ENCODE measurements at places on chromosomes 7 and 10. TPM values are rescaled to one million over a fixed set of nuclear protein-coding genes. Genes with fewer than 3 reads are reported as not detected.

DNA sequence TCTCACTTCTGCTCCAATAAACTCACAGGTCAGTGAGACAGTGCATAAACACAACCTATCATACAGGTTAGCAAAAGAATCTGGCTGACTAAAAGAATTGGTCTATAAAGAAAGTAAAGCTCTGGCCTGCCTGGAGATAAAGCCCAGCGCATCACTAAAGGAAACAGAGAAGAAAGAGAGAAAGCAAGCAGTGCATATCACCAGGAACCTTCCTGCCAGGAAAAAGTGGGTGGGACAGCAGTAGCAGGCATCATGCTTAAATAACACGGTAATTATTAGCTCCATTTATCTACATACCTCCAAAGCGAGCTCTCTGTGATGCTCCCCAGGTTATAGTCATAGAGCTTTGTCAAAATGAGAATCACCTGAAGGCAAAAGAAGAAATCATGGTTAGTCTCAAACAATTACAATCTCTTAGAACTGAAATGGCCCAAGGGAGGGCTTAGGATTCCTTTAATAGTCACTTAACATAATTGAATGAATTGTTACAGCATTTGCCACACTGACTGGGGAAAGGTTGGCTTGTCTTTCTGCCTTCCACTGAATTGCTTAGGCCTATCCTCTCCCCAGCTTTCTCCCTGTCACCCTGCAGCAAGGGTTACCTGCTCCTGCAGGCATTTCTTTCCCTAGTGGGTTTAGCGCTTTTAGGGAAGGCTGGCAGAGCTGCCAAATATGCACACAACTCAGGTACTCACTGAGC lies 208.1 kb downstream of the SORCS1 start:
- DNase-seq = no peak

DNA sequence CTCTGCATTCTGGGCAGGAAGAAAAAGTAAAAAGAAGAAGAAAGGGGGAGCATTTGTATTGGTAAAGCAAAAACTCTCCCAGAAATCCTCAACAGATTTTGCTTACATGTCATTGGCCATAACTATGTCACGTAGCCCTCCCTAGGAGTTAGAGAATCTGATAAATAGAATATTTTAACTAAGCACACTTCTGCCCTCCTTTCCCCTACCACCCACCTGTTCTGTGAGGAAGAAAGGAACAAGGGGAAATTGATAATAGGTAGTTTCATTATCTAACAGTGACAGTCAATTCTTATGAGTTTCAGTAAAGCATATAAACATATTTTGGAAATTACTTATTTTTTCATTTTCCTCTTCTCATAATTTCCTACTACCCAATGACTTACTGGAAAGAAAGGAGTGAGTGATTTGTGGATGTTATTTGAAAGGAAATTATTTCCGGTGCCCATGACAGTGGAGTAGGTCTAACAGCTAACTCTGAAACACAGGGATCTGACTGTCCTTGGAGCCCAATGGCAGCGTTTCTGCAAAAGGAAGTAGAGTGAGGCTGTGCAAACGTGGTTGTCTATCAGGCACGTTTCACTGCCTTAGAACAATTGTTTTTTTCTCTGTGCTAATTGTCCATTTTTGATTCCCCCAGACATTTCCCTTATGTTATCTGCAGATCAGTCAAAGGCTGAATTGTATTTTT lies 128.6 kb upstream of the MDFIC start:
- DNase-seq = no peak

- no peak for DNase-seq
These were observed 15.0 kb upstream of the BNIP3 start for GRCh38 chr10:131996466-131997365.

GRCh38 chr10:95729323-95730055 lies 26.5 kb upstream of the ENTPD1 start:
- no peak for DNase-seq

DNA sequence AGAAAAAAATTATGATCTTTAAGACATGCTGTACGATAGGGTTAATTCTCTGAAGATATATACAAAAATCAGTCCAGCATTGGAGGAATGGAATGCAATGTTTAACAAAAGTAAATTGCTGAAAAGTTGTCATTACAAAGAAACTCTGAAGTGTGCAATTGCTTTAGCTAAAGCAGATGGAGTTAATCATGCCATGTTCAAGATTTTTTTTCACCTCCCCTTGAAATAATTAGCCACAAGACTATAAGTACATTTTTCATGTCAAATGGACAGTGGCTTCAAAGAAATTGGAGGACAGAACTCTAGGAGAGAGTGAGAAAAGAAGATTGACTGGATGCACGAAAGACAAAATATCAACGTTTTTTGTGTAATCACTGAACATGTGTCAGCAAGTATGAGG lies 63.1 kb upstream of the MEOX2 start:
- no peak for DNase-seq

- no peak for DNase-seq
These were observed 107.4 kb downstream of the STRA8 start for GRCh38 chr7:135341049-135341448.

DNA sequence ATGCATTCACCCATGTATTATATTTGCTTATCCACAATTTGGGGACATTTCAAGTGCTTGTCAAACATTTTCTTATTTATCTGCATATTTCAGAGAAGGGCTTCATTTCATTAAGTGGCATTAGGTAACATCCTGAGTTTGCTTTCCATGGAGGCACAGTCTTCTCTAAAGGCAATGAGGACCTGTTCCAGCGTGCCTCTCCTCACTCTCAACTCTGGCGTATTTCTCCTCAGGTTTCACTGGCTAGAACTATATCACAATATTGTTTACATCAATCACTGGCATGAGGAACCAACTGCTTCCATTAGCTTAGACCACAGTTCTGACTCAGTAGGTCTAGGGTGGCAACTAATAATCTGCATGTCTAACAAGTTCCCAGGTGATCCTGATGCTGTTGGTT lies 177.2 kb downstream of the TAX1BP1 start:
- DNase-seq = no peak

GRCh38 chr7:776992-777727 lies 50.1 kb upstream of the PRKAR1B start:
- peak; percentile 80 for DNase-seq

DNA sequence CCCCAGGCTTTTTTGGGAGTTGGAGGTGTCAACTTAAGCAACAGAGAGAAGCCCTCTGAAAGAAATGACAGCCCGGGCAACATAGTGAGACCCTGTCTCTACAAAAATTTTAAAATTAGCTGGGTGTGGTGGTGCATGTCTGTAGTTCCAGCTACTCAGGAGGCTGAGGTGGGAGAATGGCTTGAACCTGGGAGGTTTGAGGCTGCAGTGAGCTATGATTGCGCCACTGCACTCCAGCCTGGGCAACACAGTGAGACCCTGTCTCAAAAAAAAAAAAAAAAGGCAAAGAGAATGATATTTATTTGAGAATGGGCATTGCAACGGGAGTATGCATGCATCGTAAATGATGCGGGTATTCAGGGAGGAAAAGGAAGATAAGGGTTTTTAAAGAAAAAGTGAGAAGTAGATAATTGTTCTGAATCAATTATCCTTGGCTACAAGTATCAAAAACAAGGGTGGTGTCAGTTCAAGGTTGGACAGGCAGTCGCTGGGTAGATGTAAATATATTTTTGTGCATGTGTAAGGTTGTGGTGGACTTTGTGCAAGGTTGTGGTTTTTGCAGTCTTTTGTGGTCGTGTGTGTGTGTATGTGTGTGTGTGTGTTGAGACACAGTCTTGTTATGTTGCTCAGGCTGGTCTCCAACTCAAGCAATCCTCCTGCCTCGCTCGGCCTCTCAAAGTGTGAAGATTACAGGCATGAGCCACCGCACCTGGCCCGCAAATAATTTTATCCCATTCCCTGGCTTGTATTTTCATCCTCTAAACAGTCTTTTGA lies 65.6 kb downstream of the COL26A1 start:
- DNase-seq = no peak

- DNase-seq = no peak
These were observed 99.8 kb downstream of the GSAP start for GRCh38 chr7:77316219-77316978.

DNA sequence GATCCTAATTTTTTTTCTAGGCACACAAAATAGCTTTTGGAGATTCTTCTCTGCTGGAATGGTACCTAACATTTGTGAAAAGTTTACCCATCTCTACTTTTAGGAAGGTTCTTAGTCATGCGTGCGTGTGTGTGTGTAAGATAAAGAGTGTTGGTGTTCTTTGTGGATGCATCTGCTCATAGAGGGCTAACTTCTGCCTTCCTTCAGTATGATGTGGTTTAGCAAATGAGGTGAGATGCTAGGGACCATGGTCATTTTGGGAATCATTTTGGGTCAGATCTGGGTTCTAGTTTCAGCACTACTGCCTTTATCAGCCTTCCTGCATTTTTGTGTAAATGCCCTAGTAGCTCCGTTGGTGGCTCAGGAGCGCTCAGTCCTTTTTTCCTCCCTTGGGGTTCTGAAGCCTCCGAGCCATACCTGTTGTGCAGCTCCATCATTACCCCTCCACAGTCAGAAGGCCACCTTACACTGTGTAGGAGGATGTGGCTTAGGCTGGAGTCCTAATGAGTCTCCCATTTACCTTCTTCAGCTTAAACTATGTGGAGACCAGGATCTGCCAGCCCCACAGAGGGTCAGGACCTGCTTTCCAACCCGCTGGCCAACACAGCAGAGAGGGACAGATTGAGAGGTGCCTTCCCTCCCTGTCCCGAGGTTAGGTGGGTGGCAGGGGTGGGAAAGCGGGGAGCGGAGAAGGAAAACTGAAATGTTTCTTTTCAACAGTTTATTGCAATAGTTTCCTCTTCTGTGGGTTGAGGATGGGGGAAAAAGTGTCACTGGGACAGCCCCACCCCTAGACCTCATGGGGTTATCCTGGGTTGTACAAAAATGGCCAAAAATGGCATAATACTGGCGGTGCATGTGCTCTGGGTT lies 31.2 kb downstream of the TSPAN14 start:
- DNase-seq = no peak

- no peak for DNase-seq
These were observed 59.9 kb downstream of the ALOX5 start for GRCh38 chr10:45433716-45434469.

DNA sequence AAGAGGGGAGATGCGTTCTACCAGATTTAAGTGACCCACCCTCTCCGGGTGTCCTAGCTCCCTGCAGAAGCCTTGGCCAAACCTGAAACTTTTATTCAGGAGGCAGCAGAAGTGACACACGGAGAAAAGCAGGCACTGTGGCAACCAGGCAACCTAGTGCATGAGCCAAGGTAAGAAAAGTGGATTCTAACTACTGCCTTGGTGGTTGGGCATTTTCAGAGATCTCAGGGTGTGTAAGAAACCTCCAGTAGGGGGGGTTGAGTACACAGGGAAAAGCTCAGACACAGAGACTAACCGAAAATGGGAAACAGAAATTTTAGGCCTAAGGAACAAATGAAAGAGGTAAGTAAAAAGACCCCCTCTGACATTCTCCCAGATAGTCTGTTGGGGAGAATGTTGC lies 645.7 kb downstream of the ANKRD7 start:
- peak; percentile 33 for DNase-seq

GRCh38 chr10:4944841-4945240 lies 18.4 kb upstream of the AKR1C1 start:
- DNase-seq = no peak

GRCh38 chr10:71756311-71757191 lies 16.8 kb downstream of the VSIR start:
- no peak for DNase-seq

DNA sequence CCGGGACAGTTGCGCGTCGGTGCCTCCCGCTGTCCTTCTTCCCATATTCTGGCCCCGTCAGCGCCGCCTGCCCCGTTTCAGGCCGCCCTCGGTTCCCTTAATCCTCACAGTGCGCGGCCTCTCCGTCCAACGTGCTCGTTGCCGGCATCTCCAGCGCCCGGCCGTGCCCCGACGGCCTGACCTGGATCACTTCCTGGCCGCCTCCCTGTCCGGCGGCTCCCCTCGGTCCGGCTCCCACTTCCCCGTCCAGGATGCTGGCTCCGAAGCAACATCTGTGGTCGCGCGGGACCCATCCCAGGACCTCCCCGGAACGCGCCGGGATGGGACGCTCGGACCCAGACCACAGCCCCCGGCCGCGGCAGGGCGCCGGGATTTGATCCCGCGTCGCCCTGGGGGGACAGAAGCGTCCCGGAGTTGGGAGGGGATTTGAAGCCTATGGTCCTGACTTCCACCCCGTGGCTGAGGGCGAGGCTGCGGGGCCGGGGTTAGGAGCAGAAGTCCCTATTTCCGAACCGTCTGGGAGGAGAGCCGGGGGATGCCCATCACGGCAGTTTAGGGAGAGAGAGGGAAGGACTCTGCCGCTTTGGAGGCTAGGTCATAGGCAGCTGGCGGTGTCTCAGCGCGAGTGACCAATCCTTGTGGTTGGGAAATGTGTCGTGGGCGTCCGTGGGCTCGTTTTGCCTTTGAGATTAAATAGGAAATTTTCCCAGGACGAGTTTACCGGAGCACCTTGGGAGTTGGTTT lies 53.8 kb downstream of the KCTD7 start:
- DNase-seq = no peak

DNA sequence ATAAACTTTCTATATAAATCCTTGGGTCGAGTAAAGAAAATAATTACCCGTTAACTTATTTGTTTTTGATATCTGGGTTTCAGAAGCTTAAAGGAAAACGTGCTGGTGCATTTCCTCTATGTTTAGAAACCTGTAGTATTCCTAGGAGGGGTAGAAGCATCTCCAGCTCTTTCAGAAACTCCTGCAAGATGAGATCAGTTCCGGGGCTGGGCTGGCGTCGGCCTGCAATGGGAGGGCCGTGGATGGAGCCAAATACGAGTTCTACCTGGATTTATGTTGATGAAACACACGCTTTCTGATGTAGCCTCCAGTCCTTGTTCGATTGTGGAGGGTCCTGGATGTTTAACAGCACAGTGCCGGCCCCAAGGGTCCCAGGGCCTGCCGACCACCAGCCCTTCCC lies 35.8 kb upstream of the DIP2C start:
- DNase-seq = no peak

DNA sequence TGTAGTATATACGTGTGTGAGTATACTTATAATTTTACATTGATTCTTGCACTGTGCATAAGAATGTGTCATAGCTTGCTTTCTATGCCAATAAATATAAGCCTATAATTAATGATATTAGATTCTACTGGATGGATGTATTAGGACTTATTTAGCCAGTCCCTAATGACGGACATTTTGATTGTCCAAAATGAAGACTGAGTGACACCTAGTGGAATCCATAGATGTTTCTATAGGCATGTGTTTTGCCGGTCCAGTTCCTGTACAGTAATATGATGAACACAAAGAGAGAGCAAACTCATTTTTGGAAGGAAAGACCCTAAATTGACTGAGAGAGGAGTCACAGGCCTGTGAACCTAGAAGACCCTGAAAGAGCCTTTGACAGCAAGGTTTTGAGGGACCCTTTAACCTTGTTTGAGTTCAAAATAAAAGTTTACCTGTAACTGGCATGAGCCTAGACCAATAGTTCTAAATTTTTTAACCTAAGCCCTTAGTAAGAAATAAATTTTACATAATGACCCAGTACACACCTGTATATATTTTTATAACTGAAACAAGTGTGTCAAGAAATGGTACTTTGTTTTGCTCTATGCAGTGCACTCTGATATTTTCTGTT lies 42.4 kb upstream of the AGBL3 start:
- DNase-seq = peak; percentile 68

GRCh38 chr7:22445140-22445743 lies 54.7 kb downstream of the STEAP1B start:
- DNase-seq = peak; percentile 29

GRCh38 chr7:105705427-105705826 lies 124.1 kb upstream of the EFCAB10 start:
- DNase-seq = no peak

Gene GPER1
- 0.63 TPM for total RNA-seq

Gene POLR2J2
- total RNA-seq = 7.2 TPM

Gene RAB11FIP2
- 18.5 TPM for total RNA-seq

Gene ABCA13
- 10.2 TPM for total RNA-seq

Measured in A673 (cell line).